ENCODE measurements at places on chromosomes 3 and 15.

- DNase-seq = no peak
Measured at GRCh38 chr3:152682477-152682876, 152.5 kb upstream of the P2RY1 start.

GRCh38 chr3:48402281-48402732, 27.6 kb downstream of the PLXNB1 start:
- DNase-seq = no peak

- no peak for DNase-seq
Measured at GRCh38 chr15:43796566-43796965, 3.5 kb downstream of the SERINC4 start.

DNA sequence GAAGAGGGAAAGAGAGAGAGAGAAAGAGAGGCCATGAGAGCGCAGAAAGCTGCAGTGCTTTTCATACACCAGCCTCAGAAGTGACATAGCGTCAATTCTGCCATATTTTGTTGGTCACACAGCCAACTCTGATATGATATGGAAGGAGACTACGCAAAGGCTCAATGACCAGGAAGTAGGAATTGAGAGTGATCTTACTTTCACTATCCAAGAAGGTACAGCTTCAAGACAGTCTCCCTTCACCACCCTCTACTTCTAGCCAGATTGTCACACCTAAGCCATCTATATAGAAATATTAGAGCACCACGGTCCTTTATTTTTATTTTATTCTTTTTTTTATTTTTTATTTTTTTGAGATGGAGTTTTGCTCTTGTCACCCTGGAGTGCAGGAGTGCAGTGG, 21.1 kb downstream of the PARP15 start:
- DNase-seq = no peak

- DNase-seq = no peak
Measured at GRCh38 chr3:43689766-43690399, 855 bp upstream of the ABHD5 start.

DNA sequence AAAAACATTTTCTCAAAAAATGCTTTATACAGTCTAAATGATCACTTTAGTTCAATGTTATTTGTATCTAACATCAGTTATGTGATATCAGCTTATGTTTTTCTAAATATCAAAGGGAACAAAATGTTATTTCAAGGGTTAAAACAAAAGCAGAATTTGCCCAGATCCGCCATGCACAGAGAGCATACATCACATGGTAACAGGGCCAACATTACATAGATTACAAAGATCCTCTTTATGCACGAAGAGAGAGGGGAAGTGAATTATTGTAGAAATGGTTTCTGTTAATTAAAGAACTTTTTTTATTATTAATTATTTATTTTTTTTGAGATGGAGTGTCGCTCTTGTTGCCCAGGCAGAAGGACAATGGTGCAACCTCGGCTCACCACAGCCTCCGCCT, 100.8 kb upstream of the MME start:
- DNase-seq = no peak

DNA sequence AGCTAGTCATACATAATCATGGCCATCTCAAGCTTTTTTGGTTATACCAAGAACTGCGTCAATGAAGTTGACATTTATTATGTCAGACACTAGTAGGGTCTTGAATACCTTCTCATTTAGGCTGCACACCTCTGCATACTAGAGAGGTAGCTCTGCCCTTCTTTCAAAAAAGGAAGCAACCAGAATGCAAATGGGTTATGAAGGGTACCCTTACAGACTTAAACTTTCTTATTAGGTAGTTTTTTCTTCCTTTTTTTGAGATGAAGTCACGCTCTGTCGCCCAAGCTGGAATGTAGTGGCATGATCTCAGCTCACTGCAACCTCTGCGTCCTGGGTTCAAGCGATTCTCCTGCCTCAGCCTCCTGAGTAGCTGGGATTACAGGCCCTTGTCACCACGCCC, 3.3 kb downstream of the PCNP start:
- DNase-seq = no peak

DNA sequence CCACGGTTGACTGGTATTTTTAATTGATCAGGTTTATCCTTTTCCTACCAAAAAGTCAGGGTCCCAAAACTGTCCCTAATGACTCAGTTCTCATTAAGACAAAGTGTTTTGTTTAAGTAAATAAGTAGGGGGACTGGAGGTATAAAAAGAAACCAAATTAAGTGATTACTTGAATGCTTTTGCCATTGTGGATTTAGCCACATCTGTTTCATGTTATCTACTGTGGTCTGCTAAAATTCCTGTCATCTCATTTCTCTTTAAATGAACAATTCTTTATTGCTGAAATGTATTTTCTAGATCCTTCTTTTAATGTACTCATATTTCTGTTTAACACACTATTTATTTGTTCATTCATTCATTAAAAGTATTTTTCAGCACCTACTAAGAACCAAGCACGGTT, 625.9 kb upstream of the ADAMTS9 start:
- DNase-seq = no peak

DNA sequence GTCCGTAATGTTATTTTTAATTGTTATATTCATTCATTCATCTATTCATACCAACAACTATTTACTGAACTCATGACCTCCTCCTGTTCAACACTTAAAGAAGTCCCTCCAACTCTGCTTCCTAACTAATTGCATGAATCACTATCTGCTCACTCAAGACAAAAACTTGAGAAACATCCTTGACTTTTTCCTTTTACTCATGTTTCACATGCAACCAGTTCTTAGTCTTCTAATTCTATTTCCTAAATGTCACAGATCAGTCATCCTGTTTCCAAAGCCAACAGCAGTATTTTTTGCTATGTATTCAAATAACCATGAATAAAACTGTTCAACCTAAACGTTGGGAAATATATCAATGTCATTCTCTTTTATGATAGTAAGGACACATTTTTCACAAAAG, 124.6 kb upstream of the GBE1 start:
- no peak for DNase-seq

GRCh38 chr15:83282776-83283137, 1.7 kb downstream of the BNC1 start:
- DNase-seq = no peak

- DNase-seq = no peak
Measured at GRCh38 chr3:143538577-143538981, 309.7 kb downstream of the SLC9A9 start.

GRCh38 chr3:125032100-125032643, 23.6 kb downstream of the HEG1 start:
- DNase-seq = no peak

- no peak for DNase-seq
Measured at GRCh38 chr15:99514306-99514705, 51.5 kb upstream of the MEF2A start.

- no peak for DNase-seq
Measured at GRCh38 chr3:135784557-135784956, 181.0 kb upstream of the PPP2R3A start.

GRCh38 chr15:57626713-57627440, 35.2 kb downstream of the MYZAP start:
- DNase-seq = peak; percentile 35

DNA sequence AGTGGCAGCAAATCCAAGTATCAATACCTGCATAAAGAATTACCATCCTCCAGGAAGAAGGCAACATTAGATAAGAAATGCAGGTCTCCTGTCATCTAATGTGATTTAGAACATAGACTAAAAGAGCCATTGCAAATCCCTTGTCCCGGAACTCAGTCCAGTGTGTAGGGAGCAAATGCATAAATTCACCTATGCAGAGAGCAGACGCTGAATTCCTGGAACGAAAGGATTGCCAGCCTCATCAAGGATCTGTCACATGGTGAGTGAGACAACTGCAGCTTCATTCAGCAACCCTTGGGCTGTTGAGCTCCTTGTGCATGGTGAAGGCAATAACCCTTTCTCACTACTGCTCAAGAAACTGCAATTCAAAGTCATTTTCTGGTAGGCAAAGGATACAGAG, 696.8 kb upstream of the CFAP20DC start:
- DNase-seq = no peak

Measured in COR-L47 (cell line).